ENCODE measurements at places on chromosomes 13 and 19.

DNA sequence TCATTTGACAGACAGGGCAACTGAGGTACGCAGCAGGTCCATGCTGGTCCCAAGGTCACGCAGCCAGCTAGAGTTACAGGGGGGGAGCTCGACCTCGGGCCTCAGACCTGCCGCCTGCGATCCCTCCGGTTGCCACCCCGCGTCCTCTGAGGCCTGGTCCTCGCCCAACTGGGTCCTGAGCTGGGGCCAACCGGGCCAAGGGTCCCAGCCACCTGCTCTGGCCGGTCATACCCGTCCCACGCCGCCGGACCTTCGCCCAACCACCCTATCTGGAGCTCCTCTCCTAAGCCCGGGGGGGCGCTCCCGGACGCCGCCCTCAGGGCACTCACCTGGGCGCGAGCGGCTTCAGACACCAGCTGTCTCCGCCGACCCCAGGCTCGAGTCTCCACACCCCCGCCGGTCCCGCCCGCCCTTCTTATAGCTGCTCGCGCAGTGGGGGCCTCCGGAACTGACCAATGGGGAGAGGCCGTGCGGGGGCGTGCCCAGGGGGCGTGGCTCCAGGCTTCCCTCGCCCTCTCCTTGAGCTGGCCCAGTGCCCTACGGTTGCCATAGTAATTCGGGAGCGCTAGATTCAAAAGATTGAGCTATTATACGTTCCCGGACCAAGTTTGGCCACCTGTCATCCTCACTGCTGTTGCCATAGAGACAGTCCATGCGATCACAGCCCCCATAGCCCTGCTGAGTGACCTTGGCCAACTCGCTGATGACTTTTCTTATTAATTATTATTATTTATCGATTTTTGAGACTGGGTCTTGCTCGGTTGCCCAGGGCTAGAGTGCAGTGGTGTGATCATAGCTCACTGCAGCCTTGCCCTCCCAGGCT lies at the start of gene PLIN5:
PLIN5 (minus strand) TSS at position 389 of the 823 bp plus-strand sequence. CDS start 1,150 bp downstream, outside the sequence.
- DNase-seq: peak; percentile 63

DNA sequence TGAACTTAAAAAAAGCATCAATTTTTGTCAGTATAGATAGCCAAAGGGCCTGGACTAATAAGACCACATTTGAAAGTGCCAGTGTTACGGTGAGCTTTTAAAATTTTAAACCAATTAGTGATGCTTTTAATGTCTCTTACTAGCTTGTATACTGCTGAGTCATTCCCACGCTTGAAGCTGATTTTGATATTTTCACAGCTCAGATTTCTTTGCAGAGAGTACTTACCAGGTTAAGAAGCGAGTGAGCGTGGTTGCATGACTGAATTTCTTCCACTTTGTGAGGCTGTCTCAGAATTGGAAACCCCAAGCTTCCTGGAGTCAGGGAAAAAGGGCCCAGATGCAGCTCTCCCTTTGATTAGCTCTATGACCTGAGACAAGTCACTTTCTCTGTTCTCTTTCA lies 74.5 kb upstream of the NBEA start:
- DNase-seq: no peak

GRCh38 chr13:33526718-33527117 lies 241.2 kb upstream of the STARD13 start:
- DNase-seq: no peak

DNA sequence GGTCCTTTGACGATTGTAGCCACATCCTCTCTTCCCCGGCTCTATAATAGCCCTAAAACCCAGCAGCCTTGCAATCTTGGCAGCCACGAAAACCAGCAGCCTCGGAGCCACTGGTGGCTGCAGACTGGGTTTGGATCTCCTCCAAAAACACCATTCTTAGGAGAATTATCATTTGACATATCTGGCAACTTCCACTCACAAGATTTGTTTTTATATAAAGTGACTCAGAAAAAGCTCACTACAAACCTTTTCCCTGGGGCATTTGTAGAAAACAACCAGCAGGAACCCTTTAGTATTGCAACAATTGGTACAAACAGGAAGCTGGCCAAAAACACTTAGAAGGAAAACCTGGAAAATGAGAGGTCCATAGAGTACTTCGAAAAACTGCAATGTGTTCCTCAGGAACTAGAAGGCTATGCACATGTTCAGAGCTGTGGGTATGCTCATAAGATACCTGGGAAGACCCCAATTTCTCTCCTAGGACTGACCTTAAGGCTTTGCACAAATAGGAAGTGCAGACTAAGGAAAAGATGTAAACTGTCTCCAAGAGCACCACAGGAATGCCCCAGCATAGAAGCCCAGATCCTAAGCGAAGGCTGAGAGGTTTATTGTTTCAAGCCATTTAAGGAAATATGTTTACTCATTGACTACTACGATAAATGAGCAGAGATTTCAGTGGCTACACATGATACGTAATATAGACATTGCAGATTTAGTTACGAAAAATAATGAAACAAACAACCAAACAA lies 71.2 kb downstream of the MYO16 start:
- no peak for DNase-seq

- DNase-seq: no peak
Observed at GRCh38 chr13:112348642-112349345, 27.4 kb upstream of the SPACA7 start.

DNA sequence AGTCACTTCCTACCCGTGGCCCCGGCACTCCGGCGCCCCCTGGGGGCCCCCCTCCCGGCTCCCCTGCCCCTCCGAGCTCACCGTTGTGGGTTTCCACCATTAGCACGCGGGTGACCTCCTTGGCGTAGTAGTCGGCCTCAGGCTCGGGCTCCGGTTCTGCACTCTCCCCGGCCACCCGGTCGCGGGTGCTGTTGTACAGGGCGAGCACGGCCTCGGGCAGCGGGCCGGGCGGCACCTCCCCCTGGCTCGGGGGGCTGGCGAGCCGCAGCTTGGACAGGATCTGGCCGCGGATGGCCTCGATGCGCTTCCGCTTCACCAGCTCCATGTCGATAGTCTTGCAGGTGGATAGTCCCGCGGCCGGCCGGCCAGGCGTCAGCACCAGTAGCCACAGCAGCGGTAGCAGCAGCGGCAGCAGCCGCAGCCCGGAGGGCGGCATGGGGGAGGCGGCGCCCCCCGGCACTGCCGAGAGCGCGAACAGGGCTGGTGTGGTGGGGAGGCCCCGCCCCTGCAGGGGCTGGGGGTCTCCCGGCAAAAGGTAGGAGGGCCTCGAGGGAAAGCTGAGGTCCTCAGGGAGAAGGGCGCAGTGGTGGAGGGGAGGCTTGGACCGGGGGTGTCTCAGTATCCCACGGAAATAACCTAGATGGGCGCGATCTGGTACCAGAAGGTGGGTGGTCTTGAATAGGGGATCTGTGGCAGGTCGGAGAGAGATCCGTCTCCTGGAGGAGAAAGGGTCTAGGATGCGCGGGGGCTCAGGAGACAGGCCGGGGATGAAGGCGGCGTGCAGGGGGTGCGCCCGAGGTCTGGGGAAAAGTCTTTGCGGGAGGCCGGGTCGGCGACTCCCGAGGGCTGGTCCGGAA lies 885 bp downstream of the TGFB1 start:
- peak; percentile 80 for DNase-seq

DNA sequence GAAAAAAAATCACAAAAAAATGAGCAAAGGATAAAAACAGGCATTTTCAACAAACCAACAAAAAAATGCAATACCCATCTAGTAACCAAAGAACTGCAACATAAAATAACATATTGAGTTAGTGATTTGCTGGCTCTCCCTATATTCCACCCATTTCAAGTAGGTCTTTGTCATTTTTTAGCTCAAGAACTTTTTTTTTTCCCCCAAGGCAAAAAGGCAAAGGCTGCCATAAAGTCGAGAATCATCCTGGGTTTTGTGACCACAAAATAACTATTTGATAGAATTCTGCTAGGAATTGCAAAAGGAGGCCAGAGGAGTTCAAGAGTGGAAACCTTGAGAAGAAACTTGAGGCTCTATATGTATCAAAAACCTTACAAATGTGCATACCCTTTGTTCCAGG lies 5.5 kb downstream of the SAFB2 start:
- no peak for DNase-seq

DNA sequence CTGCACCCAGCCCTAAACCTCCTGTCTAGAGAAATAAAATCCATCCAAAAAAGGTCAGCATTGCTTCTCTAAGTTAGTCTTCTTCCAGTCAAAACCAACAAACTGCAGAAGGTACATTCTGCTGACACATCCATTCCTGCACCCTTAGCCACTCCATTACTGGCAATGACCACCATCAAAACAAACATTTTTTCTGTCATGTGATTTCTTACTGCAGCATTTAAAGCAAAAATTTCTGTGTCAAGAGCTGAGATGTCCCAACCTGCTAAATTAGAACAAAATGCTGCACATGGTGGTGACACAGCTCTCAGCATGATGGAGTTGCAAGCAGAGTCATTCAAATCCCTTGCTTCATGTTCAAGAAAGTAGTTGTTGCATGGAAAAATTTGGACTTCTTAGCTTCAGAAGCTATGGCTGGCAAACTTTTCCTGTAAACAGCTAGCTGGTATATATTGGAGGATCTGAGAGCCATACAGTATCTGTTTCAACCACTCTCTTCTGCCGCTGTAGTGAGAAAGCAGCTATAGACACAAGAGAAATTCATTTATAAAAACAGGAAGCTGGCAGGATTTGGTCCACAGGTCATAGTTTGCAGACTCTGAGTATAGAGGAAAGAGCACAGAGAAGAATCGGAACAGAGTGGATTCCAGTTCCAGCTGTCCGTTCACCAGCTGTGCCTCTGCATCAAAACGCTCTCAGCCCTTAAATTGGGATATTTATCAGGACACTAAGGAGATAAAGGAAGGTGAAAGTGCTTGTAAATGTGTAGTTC lies 17.4 kb downstream of the RUBCNL start:
- DNase-seq: peak; percentile 83

DNA sequence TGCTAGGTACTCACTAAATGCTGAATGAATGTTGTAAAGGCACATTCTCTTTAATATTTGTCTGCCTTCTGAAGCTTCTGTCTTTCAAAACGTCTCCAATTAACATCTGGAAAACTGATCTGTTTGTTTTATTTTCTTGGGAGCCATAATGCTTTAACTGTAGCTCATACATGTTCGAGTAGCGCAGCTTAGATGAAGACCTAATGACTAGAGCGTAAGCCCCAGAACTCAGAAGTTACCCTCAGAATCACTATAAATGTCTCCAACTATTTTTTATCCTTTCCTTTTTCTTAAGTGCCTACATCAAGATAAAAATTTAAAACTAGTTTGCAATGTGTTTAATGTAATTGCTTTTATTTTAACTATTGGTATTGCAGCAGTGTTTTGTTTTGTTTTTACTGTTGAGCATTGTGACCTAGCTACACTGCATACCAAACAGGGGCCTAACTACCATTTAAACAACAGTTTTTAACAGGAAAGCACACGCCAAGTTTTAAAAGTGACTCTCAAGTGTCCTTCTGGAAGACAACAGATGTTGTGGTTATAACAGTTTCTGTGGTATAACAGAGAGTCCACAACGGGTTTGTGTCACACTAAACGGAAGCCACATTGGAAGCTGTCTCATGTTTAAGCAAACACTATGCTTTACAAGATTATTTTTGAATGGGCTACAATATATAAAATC lies 42.0 kb downstream of the MRPL57 start:
- no peak for DNase-seq

DNA sequence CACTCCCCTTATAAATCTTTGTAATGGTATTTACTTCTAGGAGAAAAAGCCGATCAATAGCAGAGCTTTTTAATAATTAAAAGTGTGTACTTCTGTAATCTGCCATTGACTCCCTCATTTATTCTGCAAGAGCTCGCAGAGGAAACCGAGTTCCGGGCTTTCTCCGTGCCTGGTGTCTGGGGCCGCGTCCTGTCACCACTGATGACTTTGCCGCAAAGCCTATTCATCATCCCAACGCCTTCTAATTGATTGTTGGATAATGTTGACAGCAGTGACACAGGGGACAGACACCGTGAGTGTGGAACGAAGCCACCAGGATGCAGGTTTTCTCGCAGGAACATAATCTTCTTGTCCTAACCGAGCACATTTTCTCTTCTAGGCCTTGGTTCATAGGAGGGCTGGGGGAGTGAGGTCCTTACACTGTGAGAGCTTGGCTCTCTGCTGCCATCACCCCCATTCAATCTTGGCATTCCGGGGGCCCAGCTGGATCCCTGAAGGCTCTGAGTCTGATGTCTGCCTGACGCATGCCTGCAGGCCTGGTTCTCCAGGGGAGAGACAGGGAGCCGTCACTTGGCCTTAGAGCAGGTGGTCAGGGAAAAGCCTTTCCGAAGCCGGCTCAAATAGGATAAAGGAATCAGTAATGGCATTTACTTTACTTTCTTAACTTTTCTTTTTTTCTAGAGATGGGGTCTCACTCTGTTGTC lies 110.3 kb downstream of the KDM4B start:
- no peak for DNase-seq

- no peak for DNase-seq
Observed at GRCh38 chr19:44749994-44750393, 1.5 kb downstream of the BCL3 start.

DNA sequence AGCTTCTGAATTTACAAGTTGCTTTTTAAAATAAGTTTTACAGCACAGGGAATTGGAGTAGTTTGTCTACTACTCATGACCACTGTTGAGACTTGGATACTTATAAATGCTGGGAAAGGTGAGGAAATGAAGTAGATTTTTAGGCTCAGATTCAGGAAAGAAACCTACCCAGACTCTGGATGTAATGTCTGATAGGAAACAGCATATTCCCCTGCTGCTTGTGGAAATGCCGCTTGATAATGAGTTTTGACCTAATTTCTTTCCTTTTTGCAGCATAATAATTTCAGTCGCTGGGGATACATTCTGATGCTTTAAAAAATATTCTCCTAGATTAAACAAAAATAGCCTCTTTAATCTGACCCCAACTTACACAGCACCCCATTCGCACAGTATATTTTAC lies 53.6 kb downstream of the SLC10A2 start:
- no peak for DNase-seq

DNA sequence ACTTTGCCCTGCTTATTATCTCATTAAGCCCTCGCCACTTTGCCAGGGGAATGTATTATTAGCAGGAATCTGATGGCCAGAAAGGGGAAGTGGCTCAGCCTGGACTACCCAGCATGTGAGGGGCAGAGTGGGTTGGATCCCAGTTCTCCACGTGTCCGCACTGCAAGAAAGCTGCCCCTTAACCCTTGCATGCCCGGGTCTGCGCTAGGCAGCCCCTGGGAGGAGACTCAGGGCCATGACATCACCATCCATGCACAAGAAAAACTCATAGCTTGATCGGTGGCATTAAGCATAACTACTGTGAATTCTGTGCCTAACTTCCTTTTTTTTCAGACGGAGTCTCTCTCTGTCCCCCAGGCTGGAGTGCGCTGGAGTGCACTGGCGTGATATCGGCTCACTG lies 8.9 kb downstream of the CACNG8 start:
- DNase-seq: peak; percentile 72
